MCF 10A (cell line): ENCODE measurements at places on chromosomes 11 and 22.

- DNase-seq: no peak
These were observed 35.0 kb downstream of the DSCAML1 start for GRCh38 chr11:117761993-117762392.

- peak; percentile 66 for DNase-seq
These were observed 33.4 kb downstream of the MRTFA start for GRCh38 chr22:40603088-40603605.

GRCh38 chr11:114311946-114312345 lies 15.7 kb downstream of the NNMT start:
- DNase-seq: no peak

DNA sequence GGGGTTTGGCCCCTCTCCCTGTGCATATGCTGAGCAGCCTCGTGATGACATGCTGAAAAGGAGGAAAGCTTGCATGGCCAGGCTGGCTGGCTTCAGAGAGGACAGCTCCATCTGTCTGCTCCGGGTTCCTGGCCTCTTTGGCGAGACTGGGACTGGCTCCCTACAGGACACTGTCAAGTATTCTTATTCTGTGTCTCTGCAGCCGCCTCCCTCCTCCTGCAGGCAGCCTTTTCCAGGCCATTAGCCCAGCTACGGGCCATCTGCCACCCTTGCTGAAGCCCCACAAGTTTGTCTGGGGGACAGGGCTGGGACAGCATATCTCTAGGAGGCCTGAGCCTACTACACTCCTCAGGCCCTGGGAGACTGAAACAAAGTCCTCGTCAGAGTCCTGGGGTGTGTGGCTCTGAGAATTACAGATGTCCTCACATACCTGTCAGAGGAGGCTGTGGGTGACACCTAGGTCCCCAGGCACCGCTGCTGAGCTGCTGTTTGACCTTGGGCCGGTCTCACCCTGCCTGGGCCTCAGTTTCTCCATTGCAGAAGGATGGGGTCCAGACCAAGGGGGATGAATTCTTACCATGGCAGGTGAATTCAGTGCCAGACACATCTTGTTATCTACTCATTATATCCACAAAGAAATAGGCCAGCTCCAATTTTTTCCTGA lies 11.0 kb downstream of the MRGPRG start:
- DNase-seq: no peak

DNA sequence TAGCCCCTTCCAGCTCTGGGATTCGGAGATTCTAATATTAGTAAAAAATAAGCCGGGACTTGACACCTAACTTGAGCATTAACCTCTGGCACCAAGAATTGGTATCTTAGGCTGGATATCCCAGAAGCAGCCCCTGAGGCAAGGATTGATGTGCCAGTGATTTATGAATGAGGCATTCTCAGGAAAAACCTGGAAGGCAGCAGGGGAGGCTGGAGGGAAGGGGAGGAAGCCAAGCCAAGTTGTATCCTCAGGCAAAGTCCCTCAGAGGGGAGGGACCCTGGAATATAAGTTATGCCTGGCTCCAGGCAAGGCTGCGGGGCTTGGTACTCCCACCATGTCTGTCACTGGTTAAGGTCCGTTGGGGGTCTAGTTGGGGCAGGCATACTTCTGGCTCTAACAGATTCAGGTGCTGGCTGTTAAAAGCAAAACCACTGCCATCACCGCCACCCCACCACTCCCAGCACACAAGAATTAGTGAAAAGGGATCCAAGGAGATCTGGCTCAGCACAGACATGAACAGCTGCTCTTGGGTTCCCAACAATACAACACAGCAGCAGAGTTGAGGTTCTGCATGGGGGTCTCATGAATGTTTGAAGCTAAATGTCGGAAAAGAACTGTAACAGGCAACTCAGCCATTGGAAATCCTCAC lies 29.8 kb downstream of the LMO2 start:
- no peak for DNase-seq

GRCh38 chr11:21769188-21769587 lies 423.7 kb upstream of the ANO5 start:
- DNase-seq: no peak

DNA sequence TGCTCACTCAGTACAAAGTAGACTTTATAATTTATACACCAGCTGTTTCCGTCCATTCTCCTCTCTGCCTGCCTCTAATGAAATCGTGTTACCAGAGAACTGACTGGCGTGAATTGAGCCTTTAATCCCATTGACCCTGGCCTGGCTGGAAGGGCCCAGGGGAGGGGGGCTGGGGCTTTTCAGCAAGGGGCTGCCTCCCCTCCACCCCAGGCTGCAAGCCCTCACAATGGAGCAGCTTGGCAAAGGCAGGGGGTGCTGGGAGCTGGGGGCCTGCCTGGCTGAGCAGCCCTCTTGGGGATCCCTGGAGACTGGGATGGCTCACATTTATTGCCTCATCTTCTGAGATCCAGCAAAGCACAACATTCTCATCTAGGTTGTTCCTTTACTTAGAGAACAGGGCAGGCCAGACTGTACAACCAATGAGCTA lies 25.8 kb upstream of the LMO1 start:
- no peak for DNase-seq
